Transverse colon (tissue), 4 donors: ENCODE measurements at places on chromosomes 3 and 15.

DNA sequence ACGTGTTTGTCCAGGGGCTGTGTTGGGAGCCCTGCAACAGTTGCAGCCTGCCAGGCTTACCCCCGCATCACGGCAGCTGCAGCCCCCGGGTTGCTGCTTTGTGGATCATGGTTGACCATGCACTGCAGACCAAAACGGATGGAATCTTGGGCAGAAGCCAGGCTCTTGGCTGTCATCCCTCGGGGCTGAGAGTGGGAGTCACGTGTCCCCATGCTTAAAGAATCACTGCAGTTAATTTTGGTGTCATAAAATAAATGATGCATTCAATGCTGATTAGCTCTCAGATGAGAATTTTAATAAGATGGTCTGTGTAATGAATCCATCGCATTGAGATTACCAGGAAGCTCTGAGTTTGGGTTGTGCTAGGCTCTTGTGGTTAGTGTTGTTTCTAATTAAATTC lies 115.6 kb downstream of the CHDH start:
- DNase-seq = no peak

DNA sequence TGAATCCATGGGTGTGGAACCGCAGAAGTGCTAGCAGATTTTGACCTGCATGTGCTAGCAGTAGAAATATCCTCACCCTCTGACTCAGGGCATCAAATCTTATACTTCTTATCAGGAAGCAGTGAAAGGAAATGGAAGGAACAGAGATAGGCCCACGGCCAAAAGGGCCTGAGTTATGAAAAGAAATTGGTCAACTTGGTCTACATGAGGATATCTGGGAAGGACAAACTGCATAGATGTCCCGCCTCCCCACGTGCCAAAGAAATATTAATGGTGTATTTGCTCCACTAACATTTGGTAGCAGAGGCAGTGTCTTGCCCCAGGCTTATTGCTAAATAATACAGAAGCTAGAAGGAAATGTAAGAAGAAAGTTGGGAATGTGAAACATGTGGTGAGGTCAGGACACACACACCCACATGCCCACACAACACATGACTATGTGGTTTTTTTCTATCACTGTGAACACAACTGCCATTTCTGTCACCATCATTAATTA lies 93.6 kb upstream of the COL8A1 start:
- peak; percentile 10 for DNase-seq

DNA sequence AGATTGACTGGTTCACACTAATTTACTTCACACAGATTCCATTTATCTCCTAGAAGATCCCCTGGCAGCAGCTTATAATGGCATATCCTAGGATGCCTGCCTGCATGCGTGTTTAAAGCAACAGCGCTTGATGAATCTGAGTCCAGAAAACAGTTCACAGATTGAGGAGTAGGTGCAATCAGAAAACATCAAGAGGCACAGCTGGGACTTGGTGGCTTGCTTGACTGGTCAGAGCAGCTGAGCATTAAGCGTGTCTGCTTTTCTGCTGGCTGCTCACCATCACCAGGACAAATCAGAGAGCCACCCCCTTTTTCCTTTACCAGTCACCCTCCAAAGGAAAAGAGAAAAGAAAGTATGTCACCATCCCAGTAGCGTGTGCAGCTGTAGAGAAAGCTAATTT lies 223.6 kb downstream of the WDR72 start:
- DNase-seq = no peak

- no peak for DNase-seq
Measured at GRCh38 chr3:76638006-76638405, 401.9 kb upstream of the ROBO2 start.

DNA sequence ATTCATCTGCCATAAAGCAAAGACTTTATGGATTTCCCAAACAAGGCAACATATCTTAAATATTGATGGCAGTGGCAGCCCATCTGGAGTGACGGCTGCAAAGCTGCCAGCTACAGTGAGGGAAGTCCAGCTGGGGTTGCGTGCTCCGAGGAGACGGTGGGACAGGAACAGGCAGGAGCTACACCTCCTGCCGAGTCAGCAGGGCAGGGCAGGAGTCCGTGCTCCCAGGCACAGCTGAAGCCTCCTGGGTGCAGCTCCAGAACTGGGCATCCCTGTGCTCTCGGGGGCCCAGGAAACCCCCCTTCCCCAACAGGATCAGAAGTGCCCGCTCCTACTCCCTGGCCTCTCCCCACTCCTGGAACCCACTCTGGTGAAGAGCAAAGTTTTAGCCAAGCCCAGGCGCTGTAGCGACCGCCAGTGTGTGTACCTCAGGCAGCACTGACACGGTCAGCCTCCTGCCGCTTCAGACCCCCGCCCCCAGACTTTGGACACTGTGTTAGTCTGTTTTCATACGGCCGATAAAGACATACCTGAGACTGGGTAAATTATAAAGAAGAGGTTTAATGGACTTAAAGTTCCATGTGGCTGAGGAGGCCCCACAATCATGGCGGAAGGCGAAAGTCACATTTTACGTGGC lies 556.4 kb upstream of the CCDC54 start:
- no peak for DNase-seq
